T follicular helper cell (primary cell): ENCODE measurements at places on chromosomes 6 and 20.
A peak's percentile ranks its signal among the peaks of the same experiment; 100 is the strongest.

DNA sequence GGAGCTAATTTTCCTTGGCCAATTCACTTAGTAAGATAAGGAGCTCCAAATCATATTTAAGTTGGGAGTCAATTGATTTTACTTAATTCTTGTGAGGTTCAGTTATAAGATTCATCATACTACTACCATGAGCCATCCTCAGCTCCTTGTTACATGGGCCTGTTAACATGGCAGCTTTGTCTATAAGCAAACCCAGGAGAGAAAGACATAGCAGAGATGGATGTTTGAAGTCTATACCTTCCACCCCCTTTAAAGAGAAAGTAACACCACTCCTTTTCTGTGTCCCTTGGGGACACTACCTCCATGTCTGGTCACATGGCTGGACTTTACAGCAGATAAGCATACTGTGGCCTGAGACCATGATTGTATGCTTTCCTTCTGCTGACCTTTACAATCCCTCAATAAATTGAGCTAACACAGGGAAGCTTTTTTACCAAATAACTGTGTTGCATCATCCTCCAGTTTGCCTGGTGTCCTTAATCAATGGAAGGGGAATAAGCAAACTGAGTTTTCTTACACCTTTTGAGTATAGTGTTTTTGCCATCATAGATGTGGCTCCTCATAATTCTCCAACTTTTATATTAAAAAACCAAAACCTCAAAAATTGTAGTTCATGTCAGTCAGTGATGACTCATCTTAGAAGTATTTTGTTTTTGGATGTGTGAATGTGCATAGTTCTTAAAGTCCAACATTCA is 9.8 kb upstream of the ZNFX1 start:
- DNase-seq, result no peak

DNA sequence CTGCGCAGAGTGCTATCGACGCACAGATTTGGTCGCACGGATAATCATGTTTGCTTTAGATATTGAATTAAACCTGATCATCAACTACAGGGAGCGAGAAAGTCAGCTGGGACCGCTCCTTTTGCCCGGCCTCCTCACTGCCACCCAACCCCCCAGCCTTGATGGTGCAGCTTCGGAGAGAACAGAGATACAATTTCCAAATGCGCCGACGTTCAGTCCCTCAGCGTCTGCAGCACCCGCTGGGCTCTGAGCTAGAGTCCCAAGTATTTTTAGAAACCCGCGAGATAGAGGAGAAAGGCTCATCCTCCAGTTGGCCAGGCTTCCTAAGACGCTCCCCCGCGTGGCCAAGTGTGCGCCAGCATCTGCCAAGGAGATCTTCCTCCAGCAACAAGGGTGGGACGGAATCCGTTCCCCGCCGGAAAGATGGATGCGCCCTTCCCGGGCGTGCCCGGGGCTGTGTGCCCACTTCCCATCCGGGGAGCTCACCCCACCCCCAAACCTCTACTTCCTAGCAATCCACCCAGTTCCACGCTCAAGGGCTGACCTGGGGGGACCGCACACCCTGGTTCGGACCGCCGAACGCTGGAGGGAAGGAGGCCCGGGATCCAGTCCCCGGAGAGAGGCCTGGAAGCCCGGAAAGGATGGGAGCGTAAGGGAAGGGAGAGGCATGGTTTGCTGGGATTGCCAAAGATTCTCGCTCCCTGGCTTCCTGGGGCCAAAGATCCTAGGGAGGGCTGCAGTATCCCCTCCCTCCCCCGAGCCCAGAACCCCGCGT is 4.1 kb downstream of the NKX2-2 start:
- no peak for DNase-seq

DNA sequence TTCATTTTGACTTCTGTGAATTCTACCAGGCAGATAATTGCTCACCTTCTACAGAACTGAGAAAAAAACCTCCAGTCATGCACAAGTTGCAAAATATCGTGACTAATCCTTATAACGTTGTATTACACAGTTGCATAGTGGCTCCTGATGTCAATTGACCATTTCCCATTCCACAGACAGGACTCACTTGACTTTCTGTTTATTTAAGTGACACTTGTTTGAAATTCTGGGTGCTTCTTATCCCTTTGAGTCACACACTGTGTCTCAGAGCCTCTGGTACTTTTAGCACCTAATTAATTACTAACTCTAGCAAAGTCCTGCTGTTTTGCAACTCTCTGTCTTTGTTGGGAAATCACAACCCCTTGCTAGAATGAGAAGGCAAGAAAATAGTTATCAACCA is 16.2 kb upstream of the RSPO3 start:
- no peak for DNase-seq

GRCh38 chr6:135479601-135480000 is 17.9 kb downstream of the AHI1 start:
- DNase-seq, result no peak

DNA sequence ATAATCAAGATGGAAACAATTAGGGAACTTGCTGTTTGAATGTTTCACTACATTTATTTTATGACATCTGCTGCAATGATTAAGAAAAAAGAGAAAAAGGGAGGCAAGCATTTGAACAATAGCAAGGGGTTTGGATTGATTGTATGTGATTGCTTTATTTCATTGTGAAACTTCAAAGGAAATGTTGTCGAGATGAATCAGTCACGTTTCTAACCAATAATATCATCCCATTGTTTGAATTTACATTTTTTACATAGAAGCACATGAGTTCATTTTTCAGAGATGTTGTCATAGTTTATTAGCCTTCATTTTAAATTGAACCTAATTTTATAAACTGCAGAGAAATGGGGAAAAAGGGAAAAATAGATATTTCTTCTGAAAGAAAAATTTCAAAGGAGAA is 572.0 kb downstream of the KIF16B start:
- no peak for DNase-seq

- no peak for DNase-seq
Observed at GRCh38 chr20:41172296-41173140, 35.2 kb downstream of the PLCG1 start.

DNA sequence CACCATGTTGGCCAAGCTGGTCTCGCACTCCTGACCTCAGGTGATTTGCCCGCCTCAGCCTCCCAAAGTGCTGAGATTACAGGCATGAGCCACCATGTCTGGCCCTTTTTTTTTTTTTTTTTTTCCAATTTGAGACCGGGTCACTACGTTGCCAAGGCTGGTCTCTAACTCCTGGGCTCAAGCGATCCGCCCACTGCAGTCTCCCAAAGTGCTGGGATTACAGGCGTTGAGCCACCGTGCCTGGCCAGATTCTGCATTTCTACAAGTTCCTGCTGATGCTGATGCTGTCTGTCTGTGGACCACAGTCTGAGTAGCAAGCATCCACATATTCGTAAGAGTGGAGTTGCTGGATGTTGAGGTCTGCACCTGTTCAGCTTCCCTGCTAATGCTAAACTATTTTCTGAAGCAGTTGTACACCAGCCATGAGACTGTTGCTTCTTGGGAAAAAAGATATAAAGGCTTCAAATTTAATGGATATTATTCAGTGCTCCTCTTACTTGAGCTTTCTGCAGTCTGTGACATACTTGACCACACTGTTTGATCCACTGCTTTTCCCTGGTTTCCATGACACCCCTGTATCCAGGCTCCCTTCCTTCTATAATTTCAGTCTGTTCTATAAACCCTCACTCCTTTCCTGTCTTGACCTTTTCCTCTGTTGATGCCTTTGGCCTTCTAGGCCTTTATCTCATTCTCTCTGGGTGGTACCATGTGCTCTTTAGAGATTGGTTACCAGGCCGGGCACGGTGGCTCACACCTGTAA is 10.1 kb upstream of the ZBTB12 start:
- no peak for DNase-seq

GRCh38 chr20:58271606-58272351 is 37.7 kb upstream of the RAB22A start:
- DNase-seq, result no peak

- DNase-seq, result no peak
Observed at GRCh38 chr6:88380083-88380482, 213.9 kb upstream of the CNR1 start.

DNA sequence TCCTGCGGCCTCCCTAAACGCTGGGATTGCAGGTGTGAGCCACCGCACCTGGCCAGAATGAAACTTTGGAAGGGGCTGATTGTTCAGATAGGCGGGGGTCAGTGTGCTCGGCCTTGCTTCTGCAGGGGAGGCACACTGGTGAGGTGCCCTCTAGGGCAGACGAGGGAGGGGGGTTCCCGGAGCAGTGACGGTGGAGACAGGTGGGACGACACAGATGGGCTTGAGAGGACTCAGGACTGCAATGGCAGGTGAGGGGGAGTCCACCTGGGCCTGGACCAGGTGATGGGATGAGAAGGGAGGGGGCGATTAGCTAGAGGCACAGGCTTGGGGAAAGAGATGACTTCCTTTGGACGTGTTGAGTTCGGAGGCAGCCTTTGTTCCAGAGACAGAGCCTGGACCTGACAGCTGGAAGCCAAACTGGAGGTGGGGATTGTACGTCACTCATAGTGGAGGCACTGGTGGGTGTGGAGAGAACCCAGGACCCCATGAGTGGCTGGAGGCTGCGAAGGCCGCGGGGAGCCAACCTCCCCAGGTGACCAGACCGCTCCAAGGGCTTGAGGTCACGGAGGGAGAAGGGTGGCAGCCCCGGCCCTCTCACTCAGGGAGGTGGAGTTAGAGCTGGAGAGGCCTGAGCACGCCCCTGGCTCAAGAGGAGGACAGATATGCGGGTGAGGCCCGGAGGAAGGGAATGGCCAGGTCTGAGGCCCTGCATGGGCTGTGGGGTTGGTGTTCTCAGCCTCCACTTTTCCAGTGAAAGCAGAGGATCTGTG is 10.5 kb upstream of the MAP1LC3A start:
- no peak for DNase-seq

GRCh38 chr6:150967910-150968309 is 102.4 kb downstream of the MTHFD1L start:
- DNase-seq, result no peak

- no peak for DNase-seq
Observed at GRCh38 chr20:1267161-1267560, 1.1 kb downstream of the SNPH start.

GRCh38 chr20:25247956-25248785 is at the start of gene PYGB:
PYGB (plus strand) TSS chr20:25248085; CDS start chr20:25248179, 94 bp downstream.
- peak; percentile 59 for DNase-seq

DNA sequence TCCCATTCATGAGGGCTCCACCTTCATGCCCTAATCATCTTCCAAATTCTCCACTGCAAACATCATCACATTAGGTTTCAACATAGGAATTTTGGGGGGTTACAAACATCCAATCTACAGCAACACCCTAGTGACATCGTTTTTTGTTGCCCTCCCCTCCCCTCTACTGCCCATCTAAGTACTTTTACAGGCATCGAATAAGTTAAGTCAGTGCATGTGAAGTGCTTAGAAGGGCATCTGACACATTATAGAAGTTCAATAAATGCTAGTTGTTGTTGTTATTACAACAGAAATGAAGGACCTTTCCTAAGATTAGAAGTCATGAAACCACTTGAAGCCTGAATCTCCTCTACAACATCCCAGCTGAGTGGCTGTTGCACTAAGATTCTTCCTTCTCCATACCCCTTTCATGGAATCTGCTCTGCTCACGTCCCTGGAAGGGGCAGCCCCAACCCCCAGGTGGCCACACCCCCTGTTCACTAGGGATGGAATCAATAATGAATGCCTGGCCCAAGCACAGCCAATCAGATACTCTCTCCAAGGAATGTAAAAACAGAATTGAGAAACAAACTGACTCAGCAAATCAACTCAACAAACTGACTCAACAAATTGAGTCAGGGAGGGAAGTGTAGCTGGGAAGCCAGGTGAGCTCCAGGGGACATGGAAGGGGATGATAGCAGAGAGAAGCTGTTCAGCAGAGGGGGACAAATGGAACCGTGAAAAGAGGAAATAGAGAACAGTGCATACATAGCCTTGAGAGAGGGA is 3.9 kb upstream of the LRP11 start:
- DNase-seq, result no peak

DNA sequence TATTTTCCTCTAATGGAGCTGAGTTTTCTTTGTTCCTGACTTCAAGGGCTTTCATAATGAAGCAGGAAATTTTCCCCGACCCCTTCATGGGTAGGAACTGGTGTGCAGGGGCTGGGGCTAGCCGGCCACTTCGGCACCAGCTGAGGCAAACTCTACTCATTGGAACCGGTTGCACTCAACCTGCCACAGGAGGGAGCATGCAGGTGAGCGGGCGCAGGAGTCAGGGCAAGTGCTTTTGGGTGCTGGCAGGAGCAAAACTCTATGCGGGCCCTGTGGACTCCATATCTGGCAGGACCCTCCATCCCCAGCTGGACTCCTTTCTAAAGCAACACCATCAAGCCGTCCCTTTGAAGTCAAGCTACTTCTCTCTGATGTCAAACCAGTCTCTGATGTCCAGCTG is 244.2 kb downstream of the EPM2A start:
- DNase-seq, result no peak

DNA sequence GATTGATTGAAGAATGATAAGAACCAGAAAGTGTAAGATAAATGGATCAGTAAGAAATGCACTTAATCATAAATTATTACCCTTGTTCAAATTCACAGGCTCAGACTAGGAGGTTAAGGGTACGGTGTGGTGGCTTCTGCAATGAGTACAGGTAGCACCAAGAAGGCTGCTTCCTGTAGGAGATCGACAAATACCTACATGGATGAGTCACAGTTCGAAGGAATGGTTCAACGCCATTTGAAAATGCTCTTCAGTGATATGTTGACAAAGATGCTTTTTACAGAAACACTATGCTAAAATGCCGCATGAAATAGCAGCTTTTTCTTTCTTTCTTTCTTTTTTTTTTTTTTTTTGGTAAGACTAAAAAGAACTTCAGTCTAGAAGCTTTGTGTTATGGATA is 116.2 kb downstream of the DTNBP1 start:
- no peak for DNase-seq

DNA sequence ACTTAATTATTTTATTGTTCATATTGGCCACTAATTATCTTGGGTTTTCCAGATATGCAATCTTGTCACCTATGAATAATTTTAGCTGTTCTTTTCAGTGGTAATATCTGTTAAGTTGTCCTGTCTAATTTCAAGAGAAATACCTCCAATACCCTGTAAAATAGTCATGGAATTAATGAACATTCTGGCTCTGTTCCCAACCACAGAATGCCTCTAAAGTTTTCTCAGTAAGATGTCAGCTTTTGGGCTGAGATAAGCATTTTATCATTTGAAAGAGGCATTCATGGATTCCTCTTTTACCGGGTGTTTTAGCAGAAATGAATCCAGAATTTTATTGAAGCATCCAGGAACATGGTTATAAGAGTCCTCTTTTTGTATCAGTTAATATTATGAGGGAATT is 109.3 kb downstream of the WDR27 start:
- no peak for DNase-seq
